Esophagus muscularis mucosa (tissue), 4 donors: ENCODE measurements at places on chromosomes 11 and 22. TPM values are rescaled to one million over a fixed set of nuclear protein-coding genes. Genes with fewer than 3 reads are reported as not detected.

KRTAP5-8 gene
- total RNA-seq: not detected

THRSP gene
- total RNA-seq: not detected

OR52A1 gene
- not detected for total RNA-seq

PNPLA5 gene
- not detected for total RNA-seq

AMPD3 gene
- total RNA-seq: 5.0 TPM

OR2AG2 gene
- not detected for total RNA-seq

OR6A2 gene
- not detected for total RNA-seq

PHF21B gene
- 0.50 TPM for total RNA-seq

TIGD3 gene
- 0.19 TPM for total RNA-seq

CLDN5 gene
- 103 TPM for total RNA-seq

NAALADL1 gene
- 43.7 TPM for total RNA-seq

TH gene
- not detected for total RNA-seq

LYVE1 gene
- 59.5 TPM for total RNA-seq

PANX3 gene
- not detected for total RNA-seq

SLC43A3 gene
- 89.1 TPM for total RNA-seq

PHOX2A gene
- total RNA-seq: 1.3 TPM

FOLR2 gene
- 78.7 TPM for total RNA-seq

IRAG1 gene
- total RNA-seq: 338 TPM
